ENCODE measurements at places on chromosomes 3 and 15. TPM values are rescaled to one million over a fixed set of nuclear protein-coding genes. Genes with fewer than 3 reads are reported as not detected.

The SAXO2 gene
- 35.2 TPM for polyA plus RNA-seq

The DNAH12 gene
- 15.7 TPM for polyA plus RNA-seq

The ITIH4 gene
- 30.2 TPM for polyA plus RNA-seq

The TICRR gene
- 3.0 TPM for polyA plus RNA-seq

The HDC gene
- 11.9 TPM for polyA plus RNA-seq

The SERPINI2 gene
- 0.47 TPM for polyA plus RNA-seq

The PDE8A gene
- polyA plus RNA-seq: 27.8 TPM

The CPLX3 gene
- 3.6 TPM for polyA plus RNA-seq

The TMCO5A gene
- 100 TPM for polyA plus RNA-seq

The AGBL1 gene
- 0.70 TPM for polyA plus RNA-seq

The ARPIN gene
- polyA plus RNA-seq: 15.9 TPM

The TGM5 gene
- polyA plus RNA-seq: 0.24 TPM

The LRRN1 gene
- 24.5 TPM for polyA plus RNA-seq

The GOLGA8Q gene
- 10.4 TPM for polyA plus RNA-seq

The ALCAM gene
- polyA plus RNA-seq: 9.0 TPM

The TRIM71 gene
- 9.9 TPM for polyA plus RNA-seq

The CD86 gene
- 3.4 TPM for polyA plus RNA-seq

The BFSP2 gene
- polyA plus RNA-seq: not detected

The ST3GAL6 gene
- 2.1 TPM for polyA plus RNA-seq

The ANAPC13 gene
- polyA plus RNA-seq: 47.8 TPM

The FEZF2 gene
- polyA plus RNA-seq: not detected

The C3orf85 gene
- 2.2 TPM for polyA plus RNA-seq

The SAMMSON gene
- 3.3 TPM for polyA plus RNA-seq

The CP gene
- 6.1 TPM for polyA plus RNA-seq

The UNC13C gene
- polyA plus RNA-seq: 24.7 TPM

The FAM174B gene
- 18.7 TPM for polyA plus RNA-seq

The GPR62 gene
- 0.18 TPM for polyA plus RNA-seq

The TOPBP1 gene
- 51.7 TPM for polyA plus RNA-seq

The AADAC gene
- polyA plus RNA-seq: 0.25 TPM

The NR2E3 gene
- 1.2 TPM for polyA plus RNA-seq

The RLBP1 gene
- polyA plus RNA-seq: 1.1 TPM

The TMC3 gene
- 0.26 TPM for polyA plus RNA-seq

The SLC38A3 gene
- polyA plus RNA-seq: 3.4 TPM

The GPR156 gene
- 7.3 TPM for polyA plus RNA-seq

The AHSG gene
- polyA plus RNA-seq: 1.5 TPM

The PCCB gene
- 96.2 TPM for polyA plus RNA-seq

The NR2F2 gene
- 42.9 TPM for polyA plus RNA-seq

The LRRIQ4 gene
- 3.4 TPM for polyA plus RNA-seq

The BCHE gene
- polyA plus RNA-seq: 7.4 TPM

The FHIT gene
- polyA plus RNA-seq: 10.1 TPM

The SLC22A14 gene
- 11.9 TPM for polyA plus RNA-seq

Data from testis (tissue), 5 donors.